Activated T-cell treated with anti-CD3 and anti-CD28 coated beads, Interleukin-2, amount 50 U/mL, for 4 hours (primary cell): ENCODE measurements at places on chromosomes 16 and 17. TPM values are rescaled to one million over a fixed set of nuclear protein-coding genes. Genes with fewer than 3 reads are reported as not detected.

GRCh38 chr16:89727406-89728120, 6.2 kb downstream of the ZNF276 start:
- no peak for DNase-seq

- no peak for DNase-seq
These were observed 119.6 kb downstream of the SPAG9 start for GRCh38 chr17:51000835-51001638.

The CIBAR2 gene
- total RNA-seq: not detected

- DNase-seq: no peak
These were observed 245.7 kb downstream of the FOXL1 start for GRCh38 chr16:86823888-86824671.
